ENCODE measurements at places on chromosomes 3 and 15.

DNA sequence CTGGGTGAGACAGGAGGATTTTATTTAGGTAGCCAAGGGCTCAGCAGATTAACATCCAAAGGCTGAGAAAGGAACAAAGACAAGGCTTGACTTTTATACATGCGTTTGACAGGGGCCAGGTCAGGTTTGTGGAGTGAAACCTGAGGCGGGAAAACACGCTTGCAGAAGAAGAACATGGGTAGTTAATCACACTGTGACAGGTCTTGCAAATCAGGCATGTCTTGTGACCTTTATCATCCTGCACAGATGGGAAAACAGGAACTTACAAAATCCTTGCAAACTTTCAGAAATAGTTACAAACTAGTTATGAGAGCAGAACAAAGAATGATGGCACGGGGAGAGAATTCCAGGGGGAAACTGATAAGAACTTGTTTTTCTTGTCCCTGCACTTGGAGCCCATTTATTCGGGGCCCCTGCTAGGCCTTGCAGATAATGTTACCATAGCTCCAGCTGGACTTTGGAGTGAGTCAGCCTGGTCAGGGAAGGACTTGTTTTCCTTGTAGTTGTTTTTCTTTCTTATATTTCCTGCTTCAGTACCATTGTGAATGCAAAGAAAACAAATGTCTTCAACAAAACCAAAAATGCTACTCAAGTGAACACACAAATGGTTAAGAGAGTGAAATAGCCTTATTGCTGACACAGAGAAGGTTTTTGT, 965.9 kb upstream of the ROBO1 start:
- no peak for DNase-seq

DNA sequence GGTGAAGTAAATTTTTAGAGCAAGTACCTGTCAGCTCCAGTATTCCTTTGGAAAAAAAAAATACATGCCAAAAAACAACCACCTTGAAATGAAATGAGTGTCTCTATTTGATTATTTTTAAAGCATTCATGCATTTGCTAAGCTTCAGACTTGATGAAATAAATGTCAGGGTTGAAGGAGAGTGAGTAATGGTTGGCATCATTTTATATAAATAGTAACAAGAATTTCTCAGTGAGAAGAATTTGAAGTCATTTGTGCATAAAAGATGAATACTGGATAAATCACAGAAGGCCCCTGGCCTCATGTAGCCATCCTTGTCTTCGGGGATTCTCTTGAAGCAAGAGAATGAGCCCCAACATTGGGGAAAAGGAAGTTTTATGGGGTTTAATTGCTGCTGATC, 318.4 kb downstream of the LPP start:
- no peak for DNase-seq

DNA sequence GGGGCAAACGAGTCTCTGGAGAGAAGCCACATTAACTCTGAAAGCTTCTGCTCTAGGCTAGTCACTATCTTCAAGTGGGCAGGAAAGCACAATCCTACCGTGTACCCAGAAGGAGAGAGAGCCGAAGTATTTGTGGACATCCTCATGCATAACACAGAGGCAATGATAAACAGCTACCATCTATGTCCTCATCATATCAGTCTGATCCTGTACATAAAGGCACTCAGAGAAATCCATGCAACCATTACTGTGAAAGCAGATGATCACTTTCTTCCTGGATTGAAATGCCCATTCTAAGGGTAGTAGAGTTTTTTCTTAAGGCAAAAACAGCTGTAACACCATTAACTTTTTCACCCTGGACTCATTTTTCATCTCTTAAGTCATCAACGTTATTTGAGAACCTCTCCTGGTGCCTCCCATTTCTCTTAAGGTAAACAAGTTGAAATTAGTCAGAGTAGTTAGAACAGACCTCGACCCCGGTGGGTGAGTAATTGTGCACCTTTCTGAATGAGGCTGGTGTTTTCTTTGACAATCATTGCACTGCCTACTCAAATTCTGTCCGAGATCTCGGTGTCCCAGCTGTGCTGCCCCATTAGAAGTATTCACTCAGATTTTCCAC, 327.4 kb downstream of the SHQ1 start:
- DNase-seq, result peak; percentile 56

GRCh38 chr15:36517758-36518157, 61.7 kb upstream of the CDIN1 start:
- no peak for DNase-seq

DNA sequence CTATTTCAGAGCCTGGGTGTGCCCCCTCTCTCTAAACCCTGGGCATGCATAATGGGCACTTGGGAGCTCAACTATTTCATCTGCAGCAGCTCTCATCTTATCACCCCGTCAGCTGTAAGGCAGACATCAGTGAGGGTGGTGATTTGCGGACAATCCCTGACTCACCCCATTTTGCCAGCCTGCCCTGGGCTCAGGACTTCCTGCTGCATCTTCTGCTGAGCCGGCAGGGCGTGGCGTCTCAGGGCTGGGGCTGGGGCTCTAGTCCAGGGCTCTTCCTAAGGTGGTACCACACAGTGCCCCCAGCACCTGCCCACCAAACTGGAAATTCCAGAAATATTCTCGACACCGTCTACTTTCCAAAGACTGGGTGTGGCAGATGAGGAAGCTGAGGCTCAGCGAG, 925 bp upstream of the PSTPIP1 start:
- peak; percentile 39 for DNase-seq

DNA sequence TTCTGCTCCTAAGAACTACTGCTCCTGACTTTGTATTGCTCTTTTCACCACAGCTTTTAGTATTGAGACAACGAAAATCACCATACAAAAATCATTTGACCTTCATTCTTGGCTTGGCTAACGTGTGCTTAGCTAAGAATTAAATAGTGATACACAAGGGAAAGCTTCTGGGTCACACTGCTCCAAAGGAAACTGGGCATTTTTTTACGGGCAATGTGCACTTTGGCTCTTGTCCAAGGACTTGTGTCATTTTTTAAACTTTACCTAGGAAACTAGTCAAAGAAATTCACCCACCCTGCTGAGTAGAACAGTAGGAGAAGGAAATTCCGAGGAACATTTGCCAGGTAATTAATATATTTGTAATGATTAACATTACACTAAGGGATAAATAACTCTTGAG, 19.8 kb downstream of the WDR72 start:
- DNase-seq, result no peak

GRCh38 chr3:9149566-9149965, 99.9 kb downstream of the SRGAP3 start:
- no peak for DNase-seq

GRCh38 chr15:70423267-70423666, 325.6 kb upstream of the TLE3 start:
- DNase-seq, result no peak

GRCh38 chr3:11954312-11954934, 49.8 kb upstream of the SYN2 start:
- no peak for DNase-seq

GRCh38 chr3:136733317-136733833, 18.8 kb downstream of the STAG1 start:
- no peak for DNase-seq

- no peak for DNase-seq
These were observed 63.4 kb downstream of the ESYT3 start for GRCh38 chr3:138497851-138498250.

- DNase-seq, result no peak
These were observed 102.6 kb upstream of the BNIP2 start for GRCh38 chr15:59791755-59792154.

DNA sequence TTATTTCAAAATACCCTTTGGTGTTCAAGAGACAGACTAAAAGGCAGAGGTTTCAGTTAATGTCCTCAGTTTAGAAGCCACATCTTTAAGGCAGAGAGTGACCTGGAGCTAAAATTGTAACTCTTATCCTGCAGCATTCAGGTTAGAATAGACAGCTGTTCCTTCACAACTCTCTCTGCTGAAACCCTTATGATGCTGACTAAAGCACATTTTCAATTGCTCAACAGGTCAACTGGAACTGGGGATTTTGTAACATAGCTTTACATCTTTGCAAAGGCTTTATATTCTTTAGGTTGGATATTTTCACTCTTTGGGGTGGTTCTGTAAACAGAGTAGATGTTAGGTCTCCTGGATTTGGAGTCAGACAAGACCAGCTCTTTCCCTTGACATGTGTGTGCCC, 20.3 kb upstream of the PLSCR4 start:
- DNase-seq, result no peak

DNA sequence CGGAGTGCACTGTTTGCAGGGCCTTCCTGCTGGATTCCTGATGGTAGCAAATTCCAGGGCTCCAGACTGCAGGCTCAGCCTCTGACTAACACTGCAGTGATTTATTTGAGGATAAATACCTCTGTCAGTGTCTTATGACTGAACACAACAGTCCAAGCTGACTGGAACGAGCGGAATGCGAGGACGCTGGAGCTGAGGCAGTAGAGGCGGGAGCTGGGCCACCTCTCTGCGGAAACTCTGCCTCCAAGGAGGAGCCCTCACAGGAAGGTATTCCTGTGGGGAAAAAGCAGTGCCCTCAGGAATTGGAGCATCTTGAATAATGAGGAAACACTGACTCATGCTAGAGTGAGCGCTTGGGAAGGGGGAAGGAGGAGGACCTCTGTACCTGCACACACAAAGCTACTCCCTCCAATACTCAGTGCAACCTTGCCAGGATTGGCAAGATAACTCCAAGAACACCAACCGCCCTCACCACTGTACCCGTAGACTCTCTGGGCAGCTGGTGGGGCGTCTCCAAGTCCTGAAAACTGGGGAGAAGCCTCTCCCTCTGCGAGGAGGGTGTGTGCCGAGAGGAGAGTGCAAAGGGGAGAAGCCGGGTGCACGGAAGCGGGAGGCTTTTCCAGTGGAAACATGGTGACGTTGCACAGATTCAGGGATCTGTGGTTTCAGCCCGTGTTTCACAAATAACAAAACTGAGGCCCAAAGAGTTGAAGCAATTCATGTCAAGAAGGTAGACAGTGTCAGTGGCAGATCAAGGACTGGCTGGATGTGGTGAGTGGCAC, 43.0 kb downstream of the VGLL4 start:
- no peak for DNase-seq

DNA sequence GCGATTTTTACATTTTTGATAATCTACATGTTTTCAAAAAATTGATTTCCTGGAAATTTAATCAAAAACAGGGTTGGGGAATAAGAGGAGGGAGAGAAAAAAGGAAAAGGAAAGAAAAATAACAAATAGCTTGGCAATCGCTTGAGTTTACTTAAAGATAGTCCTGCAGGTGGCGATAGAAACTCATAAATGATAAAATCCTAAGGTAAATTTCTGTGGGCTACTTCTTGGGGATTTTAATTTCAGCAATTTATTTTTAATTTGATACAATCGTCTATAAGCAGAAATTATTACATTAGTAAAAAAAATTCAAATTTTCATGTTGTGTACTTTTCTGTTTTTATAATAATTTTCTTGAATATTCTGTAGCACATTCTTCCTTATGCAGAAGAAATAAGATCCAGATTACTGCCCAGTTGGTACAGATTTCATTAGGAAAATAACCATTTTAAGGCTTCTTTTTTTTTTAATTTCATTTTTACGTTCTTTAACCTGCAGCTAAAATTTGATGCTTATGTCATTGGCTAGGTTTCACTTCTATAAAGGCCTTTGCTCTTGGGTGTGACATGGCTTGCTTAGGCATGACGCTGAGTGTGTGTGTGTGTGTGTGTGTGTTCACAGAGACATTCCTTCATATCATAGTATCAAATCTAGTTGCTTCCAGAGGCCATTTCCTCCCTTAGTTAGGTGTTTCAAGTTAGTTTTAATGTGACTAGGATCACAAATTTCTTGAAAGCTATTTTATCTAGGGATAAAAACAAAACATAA, 181.8 kb downstream of the MCTP2 start:
- DNase-seq, result no peak

DNA sequence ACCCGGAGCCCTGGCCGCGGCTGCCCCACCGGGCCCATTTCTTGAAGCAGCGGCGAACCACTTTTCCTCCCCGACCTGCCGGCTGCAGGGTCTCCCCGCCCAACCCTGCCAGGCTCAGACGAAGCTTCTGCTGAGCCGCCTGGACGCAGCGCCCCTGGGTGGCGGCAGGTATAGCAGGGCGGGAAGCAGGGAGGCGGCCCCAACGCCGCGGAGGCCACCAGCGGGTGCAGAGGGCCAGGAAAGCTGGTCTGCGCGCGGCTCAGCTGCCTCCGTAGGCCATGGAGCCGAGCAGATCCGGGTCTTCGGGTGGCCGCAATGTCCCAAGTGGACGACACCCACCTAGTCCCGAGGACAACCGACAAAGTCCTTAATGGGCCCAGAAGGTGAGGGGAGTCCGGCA, 21.9 kb upstream of the SRPRB start:
- DNase-seq, result no peak

DNA sequence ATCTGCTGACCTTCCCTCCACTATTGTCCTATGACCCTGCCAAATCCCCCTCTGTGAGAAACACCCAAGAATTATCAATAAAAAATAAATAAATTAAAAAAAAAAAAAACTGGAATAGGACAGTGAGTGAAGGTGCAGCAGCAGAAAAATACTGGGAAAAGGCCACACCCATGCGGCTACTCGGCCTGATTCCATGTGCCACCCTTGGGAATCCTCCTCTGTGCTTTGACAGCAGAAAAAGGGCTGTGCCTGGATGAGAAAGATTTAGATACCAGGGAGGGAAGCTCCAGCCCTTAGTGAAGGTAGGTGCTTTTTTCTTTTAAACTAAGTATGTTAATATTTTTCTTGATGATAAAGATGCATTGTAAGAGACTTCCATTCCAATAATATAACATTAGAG, 107.8 kb downstream of the CTNNB1 start:
- no peak for DNase-seq

- DNase-seq, result no peak
These were observed 210.2 kb downstream of the TJP1 start for GRCh38 chr15:29612096-29612495.

DNA sequence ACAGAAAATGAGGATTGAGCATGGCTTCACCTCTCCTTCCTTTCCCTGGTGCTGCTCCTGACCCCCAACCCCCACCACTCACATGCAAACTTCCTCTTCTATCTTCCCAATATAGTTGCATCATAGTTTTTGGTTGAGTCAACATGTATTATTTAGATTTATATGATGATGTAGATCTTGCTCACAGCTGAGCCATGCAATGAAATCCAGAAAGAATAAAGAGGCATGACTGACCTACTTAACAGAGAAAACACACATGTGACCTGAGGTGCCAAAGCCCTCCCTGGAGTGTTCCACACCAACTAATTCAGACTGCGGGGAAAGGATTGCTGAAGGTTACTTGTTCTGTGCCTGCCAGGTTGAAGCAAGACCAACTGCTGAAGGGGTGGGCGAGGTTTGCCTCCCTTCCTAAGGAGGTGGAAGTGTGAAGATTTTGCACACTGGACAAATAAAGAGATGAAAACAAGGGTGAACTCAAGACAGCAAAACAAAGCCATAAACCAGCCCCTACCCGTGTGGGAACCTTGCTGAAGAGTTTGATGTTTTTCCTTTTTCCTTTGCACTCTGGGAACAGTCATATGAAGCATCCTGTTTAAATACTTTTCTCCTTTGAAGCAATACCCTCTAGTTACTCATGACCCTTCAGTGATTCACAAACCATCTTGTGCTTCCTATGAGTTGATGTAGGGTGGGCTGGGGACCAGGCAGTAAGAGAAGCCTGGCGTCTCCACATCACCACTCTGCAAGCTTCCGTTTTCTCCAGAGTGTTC, 155.2 kb upstream of the UBE2E1 start:
- no peak for DNase-seq

DNA sequence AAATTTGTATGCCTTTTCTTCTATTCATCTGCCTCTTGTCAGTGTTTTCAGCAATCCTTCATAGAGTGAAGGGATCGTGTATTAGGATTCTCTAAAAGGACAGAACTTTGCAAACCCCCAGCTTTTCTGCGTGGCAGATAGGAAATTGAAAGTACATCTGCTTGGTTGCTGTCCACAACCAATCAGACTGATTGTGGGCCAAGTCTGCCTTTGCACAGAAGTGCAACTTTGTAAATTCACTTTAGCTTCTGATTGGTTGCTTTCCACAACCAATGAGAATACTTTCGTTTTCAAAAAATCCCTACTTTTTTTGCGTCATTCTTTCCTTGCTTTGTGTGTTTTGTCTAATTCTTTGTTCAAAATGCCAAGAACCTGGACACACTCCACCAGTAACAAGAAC, 847.4 kb downstream of the FHIT start:
- no peak for DNase-seq

Data from stimulated activated CD4-positive, alpha-beta T cell treated with anti-CD3 and anti-CD28 coated beads, TNF-alpha, amount 100 ng/mL, for 48 hours (primary cell).